ENCODE measurements at places on chromosomes 5 and 9.

DNA sequence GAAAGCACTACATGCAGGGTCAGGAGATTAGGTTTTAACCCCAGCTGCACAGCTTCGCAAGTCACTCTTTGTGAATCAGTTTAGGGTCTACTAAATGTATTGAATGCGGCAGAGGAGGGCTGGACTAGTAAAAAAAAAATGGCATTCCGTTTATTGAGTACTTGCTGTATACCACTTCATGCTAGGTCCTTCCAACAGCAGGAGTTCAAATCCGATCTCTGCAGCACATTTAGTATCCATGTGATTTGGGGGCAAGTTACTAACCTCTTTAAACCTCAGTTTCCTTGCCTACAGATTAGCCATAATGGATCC, 204.4 kb downstream of the SNCAIP start:
- no peak for DNase-seq

GRCh38 chr5:147921136-147921535, 14.8 kb upstream of the C5orf46 start:
- no peak for DNase-seq

GRCh38 chr9:92680166-92681119, 10.5 kb upstream of the IPPK start:
- no peak for DNase-seq

DNA sequence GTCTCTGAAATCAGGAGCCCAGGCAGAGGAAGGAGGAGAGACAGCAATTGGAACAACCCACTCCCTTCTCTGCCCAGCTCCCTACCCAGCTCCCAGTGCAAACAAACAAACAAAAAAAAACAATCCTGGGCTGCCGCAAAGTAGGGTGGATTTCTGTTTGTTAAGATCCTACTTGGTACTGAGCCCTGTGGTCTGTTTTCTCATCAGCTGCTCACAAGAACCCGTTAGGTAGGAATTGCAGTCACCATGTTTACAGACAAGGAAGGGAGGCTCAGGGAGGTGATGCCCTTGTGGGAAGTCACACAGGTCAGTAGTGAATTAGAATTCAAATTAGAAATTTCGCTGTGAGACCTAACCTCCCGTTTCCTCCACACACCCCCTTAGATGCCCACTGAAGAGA, 128.8 kb upstream of the RAD23B start:
- no peak for DNase-seq

DNA sequence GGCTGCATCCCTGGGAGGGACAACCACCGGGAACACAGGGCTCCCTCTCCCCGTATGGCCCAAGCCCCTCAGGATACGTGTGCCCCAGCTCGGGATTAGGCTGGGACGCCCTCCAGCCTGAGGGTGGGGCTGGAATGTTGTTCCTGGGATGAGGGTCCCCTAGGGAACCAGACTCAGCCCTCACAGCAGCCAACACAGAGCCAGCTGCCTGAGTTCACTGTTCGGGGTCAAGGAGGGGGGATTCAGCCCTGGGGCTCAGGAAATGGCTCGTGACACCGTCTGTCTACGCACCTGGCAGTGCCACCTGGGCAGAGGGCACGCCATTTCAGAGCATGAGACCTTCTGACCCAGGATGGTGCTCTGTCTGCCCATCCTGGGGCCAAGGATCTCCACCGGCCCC, 8.9 kb downstream of the RNF44 start:
- DNase-seq = no peak

GRCh38 chr5:165502893-165503691, 1997.7 kb downstream of the MAT2B start:
- peak; percentile 49 for DNase-seq
